ENCODE measurements at places on chromosomes 3 and 15.

GRCh38 chr15:56628893-56629532 lies 104.3 kb downstream of the ZNF280D start:
- no peak for DNase-seq

DNA sequence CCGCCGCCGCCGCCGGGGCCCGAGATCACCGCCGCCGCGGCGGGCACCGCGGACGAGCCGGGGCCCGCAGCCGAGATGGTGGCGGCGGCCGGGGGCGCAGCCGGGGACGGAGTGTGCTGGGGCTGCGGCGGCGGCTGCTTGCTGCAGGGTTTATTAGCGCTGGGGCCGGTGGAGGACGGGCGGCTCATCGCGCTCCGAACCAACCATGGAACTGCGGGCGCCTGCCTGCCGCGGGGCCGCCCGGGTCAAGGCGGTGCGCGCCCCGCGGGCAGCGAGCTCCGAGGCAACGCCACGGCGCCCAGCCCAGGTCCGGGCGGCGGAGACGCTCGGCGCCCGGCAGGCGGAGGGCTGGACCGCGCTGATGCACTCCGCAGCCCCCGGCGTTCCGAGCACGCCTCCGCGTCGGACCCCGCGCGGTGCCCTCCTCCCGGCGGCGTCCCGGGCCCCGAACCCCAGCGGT lies 277 bp downstream of the SIAH2 start:
- no peak for DNase-seq

DNA sequence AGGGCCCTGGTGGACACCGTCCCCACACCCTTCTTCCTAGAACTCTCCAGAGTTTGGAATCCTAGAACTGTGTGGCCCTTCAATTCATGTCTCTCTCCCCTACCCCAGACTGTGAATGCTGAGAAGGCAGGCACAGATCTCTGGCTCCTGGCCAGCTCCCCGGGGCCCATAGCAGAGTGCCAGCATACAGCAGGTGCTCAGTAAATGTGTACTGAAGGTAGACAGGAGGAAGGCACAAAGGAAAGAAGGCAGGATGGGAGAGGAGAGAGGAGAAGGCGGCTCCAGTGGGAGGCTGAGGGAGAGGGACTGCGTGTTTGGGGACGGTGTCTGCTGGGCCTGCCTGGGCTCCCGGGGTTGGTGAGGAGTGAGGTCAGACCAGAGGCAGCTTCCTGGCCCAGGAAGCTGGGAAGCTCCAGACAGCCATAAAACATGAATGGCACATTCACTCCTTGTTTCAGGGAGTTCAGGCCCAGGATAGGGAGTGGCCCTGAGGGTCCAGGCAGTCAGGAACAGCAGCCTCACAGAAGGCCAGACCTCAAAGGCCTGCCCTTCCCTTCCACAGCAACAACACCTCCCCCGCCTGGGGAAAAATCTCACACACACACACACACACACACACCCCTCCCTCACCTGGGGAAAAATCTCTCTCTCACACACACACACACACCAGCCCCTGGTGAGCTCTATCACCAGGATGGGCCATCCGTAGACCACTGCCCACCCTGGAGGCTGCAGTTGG lies 137.1 kb upstream of the PRR20G start:
- DNase-seq = no peak

- DNase-seq = no peak
Measured at GRCh38 chr3:12120374-12121140, 38.2 kb downstream of the TIMP4 start.

- DNase-seq = no peak
Measured at GRCh38 chr3:135908225-135908624, 57.3 kb upstream of the PPP2R3A start.

- no peak for DNase-seq
Measured at GRCh38 chr3:24907106-24907505, 412.5 kb upstream of the THRB start.

DNA sequence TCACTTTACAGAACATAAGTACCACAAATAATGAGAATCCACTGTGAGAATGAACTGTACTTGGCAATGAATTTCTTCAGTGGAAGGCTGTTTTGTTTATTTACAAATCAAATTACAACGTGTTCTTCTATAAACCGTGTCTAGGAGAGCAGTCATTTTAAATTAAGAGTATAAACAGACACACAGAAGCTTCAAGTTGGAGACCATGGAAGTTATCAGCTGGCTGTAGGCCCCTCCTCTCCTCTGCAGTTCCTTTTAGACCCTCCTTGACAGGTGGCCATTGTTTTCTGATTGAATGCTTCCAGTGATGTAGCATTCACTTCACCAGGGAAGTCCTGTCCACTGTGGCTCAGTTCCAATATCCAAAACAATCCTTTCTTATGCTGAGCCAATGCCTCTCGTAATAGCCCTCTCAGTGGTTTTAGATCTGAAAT lies 7.3 kb upstream of the MAPK6 start:
- no peak for DNase-seq

DNA sequence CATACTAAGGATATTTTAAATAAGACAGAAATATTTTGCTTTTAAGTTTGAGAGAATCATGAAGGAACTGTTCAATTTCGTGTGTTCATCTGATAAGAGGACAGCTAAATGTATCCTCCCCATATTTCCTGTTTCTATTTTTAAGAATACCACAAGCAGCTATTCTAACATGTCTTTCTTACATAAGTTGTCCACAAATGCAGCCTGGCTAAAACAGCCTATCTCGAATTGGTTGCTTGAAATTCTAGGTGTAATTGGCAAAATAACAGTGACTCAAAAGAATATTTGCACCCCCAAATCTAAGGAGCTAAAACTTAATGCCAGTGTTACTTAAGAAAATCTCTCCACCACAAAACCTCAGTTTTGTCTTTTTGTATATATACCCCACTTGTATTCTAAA lies 35.0 kb downstream of the BTLA start:
- DNase-seq = no peak
